Chondrocyte (in vitro differentiated cells): ENCODE measurements at places on chromosomes 16 and 17.

DNA sequence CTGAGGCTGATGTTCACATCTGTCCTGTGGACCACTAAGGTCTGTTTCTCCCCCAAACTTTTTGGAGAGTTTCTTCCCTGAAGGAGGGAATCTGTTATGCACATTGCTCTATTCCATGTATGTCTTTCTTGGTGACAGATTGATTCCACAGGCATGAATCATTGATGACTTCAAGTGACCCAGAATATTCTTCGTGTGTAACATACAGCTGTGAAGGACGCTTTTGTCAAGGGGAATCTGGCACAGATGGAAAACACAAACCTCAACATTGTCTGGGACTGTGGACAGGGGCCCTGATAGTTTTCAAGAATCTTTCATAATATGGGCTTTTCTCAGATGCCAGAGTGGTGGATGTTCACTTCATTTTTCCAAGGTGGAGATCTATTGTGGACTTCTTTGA is 223.1 kb upstream of the MAF start:
- DNase-seq = no peak

- no peak for DNase-seq
Observed at GRCh38 chr17:66449418-66449977, 147.1 kb downstream of the PRKCA start.

DNA sequence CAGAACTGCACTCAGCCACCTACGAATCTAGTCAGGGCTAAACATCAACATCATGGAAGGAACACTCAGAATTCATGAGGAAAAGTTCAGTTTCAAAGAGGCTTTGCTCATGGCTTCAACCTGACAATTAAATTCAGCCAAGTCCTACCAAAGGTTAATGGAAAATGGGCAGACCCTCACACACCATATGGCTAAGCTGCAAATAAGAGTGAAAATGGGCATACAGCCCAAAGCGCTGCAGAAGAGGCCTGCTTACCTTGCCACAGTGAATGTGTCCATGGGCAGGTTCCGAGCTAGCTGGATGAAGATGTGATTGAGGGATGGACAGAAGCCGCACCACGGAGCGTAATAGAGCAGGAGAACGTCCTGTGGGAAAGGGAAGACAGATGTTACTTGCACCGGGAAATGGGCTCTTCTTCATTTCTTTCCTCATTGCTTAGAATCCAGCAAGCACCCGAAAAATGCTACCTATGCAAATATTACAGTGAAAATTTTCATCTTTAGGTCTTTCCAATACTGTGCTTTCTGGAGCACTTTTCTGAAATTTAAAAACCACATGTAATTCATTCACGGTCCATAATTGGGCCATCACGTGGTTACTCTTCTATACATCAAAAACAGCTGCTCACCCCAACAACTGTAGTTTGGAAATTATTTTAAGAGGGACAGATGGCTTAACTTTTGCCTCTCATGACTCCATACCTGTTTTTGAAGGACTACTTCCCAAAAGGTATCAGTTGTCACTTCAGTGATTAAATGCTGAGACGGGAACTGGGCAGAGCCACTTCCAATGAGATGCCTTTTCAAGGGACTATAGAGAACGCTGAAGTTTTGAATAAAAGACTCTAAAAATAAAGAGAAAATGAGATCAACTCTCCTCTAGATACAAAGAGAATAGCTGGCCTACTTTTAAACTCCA is 19.6 kb downstream of the SNN start:
- no peak for DNase-seq

GRCh38 chr17:8162997-8163977 is 539 bp upstream of the VAMP2 start:
- no peak for DNase-seq

- no peak for DNase-seq
Observed at GRCh38 chr16:49610983-49611382, 237.4 kb downstream of the C16orf78 start.

GRCh38 chr17:8924595-8924994 is 40.9 kb downstream of the PIK3R5 start:
- DNase-seq = no peak

DNA sequence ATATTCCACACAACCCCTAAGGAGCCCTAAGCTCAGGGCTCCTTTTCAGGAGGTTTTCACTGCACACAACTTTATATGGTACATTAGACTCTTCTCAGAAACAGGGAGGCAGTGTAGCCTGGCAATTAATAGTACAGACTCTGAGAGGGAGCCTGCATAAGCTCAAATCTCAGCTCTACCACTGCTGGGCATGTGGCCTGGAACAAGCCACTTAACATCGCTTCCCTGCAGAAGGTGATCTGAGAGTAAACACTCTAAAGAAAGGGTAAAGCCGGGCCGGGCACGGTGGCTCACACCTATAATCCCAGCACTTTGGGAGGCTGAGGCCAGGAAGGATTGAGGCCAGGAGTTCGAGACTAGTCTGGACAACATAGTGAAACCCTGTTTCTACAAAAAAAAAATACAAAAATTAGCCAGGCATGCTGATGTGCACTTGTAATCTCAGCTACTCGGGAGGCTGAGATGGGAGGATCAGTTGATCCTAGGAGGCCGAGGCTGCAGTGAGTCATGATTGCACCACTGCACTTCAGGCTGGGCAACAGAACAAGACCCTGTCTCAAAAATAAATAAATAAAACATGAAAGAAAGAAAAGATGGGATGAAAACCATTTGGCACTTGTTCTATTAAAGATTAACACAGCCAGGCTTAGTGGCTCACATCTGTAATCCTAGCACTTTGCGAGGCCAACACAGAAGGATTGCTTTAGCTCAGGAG is 70.7 kb upstream of the DNAJA2 start:
- DNase-seq = no peak

- no peak for DNase-seq
Observed at GRCh38 chr16:73315645-73316044, 267.7 kb upstream of the ZFHX3 start.

DNA sequence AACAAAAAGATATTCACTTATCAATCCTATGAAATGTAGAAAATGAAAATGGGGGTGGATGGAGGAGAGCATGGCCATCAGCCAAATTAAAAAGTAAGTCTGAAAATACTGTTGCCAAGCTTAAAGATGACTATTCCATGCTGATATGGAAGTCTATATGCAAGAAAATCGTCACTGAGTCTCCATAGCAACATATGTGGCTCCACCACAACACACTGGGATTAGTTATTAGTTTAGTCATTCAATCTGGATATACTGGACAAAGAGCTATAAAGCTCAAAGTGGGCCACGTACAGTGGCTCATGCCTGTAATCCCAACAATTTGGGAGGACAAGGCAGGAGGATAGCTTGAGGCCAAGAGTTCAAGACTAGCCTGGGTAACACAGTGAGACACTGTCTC is 24.7 kb upstream of the PSMD7 start:
- DNase-seq = no peak

DNA sequence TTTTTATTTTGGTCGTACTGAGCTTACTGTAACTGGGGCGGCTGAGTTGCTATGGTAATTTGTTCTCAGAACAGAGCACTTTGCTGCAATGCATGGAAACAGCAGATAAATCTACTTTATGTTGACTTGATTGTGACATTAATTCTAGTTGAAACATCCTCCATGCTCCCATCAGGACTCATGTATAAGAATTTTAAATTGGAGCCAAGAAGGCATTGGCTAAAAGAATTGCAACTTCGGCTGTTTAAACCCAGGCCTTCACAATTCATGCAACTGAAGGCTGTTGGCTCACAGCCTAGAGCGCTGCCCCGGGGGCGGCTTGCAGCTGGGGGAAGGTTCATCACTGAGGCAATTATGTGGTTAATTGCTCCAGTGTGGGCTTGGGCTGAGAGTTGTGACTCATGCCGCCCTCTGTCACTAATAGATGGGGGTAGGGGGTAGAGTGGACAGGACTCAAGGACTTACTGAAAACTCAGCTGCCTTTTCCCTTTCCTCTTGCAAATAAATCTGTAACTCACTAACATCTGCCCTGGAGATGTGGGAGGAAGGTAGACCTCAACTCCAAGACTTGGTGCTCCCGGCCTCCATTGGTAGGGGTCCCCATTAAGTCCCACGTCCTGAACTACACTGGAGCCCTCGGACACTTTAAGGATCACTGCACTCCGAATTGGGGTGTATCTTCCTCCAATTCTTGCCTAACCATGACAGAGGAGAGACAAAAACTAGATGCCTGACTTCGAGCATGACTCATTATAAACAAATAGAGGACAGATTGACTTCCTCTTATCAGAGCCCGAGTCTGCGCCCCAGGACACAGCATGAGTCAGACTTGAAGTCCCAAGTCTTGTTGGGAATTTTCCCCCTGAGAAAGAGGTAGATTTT is 37.5 kb downstream of the ERCC4 start:
- no peak for DNase-seq

GRCh38 chr17:68657166-68657565 is 56.0 kb upstream of the FAM20A start:
- DNase-seq = no peak

GRCh38 chr16:11667824-11668622 is at the start of gene SNN:
Gene SNN, plus strand, starts transcription at chr16:11668455. Its CDS starts 7,605 bp downstream, at chr16:11676060.
- DNase-seq = no peak

- peak; percentile 46 for DNase-seq
Observed at GRCh38 chr16:86221085-86221484, 289.2 kb upstream of the FOXF1 start.

DNA sequence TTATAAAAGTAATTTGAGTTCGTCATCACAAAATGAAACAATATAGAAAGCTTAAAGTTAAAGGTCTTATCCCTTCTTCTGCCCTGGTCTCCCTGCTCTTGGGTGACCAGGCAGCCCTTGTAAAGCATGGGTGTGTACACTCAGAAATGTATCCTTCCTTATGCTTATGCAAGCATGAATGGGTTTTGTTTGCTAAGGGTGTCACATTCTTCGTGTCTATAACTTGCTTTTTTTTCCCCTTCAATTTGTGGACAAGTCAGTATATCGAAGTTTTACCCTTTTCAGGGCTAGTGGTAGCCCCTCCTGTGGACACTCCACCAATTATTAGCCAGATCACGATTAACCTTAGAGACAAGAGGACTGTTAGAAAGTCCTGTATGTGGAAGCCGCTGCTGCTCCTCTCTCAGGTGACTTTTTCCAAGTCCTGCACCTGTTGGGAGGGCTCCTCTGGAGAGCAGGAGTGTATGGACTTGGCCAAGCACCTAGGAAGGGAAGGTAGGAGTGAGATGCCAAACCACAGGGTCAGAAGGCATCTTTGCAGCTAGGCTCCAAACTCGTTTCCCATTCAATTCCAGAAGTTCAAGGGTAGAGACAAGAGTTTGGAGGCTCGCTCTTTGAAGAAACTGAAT is 50.9 kb downstream of the LDHD start:
- DNase-seq = no peak

- DNase-seq = no peak
Observed at GRCh38 chr16:79776243-79776847, 175.8 kb upstream of the MAF start.

DNA sequence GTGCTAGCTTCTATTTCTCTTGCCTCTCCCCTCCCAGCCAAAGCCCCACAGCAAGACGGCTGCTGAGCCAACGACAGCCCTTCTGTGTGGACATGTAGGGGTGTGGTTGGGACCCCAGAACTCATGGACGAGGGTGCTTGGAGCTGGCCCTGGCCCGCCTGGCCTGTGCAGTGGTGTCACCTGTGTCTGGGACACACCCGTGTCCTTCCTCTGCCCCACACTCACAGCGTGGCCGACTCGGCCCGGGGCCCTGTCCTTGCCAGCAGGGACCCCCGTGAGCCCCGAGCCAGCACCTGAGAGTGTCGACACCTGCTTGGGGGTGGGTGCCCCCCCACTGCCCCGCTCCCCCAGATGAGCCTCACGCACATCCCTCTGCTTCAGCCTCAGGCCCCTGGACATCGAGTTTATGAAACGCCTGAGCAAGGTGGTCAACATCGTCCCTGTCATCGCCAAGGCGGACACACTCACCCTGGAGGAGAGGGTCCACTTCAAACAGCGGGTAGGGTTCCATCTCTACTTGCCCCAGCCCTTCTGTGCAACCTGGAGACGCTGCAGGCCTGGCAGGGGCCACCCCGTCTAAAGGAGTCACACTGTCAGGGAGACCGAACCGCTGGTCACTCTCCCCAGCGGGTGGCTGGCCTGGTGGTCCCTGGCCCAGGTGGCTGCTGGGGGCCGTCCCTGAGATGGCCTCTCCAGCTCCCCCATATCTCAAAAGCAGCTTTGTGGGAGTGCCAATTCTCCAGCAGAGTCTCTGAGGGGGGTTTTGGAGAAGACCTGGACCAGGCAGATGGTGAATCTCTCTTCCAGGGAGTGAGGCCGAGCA is 349.8 kb downstream of the SEC14L1 start:
- peak; percentile 90 for DNase-seq
